ENCODE measurements at places on chromosomes 4 and X.
A peak's percentile ranks its signal among the peaks of the same experiment; 100 is the strongest.

DNA sequence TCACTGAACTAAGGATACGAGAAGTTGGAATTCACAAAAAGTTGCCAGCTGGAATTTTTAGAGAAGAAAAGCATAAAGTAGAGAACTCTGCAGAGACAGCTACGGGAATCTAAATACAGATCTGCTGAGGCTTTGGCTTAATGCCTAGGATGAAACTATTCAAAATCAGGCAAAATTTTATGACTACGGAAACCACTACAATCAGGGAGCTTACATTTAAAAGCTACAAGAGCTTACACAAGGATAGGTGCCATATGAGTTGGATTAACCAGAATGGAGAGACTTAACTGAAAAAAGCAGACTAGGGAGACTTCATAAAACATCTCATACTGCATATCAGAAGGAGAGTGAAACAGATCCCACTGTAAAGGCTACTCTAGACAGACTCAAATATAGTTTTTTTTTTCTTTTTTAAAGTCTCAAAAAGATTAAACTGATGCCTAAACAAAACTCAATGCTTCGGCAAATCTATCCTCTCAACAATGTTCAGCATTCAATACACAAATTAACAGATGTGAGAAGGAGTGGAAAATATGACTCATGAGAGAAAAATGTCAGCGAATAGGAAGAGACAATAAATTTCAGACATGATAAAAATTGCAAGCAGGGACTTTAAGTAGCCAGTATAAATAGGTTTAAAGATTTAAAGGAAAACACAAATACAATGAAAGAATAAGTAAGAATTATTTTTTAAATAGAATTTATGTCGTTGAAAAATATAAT is 586.1 kb downstream of the FSTL5 start:
- DNase-seq: no peak

DNA sequence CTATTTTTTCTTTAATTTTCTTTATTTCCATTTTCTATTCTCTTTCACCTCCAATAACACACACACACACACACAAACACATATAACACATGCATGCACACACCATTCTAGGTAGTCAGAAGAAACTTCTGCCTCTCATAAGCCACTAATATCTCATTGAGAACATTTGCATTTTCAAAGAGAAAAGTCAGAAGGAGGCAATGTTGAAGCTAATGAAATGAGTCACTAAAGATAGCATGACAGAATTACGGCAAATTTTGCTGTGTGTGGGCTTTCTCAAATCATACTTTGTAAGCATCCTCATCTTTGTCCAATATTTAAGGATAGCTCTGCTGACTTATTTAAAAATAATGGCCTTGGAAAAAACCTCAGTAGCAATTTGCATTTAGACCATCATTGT is 291.3 kb downstream of the GUCY2F start:
- DNase-seq: no peak

DNA sequence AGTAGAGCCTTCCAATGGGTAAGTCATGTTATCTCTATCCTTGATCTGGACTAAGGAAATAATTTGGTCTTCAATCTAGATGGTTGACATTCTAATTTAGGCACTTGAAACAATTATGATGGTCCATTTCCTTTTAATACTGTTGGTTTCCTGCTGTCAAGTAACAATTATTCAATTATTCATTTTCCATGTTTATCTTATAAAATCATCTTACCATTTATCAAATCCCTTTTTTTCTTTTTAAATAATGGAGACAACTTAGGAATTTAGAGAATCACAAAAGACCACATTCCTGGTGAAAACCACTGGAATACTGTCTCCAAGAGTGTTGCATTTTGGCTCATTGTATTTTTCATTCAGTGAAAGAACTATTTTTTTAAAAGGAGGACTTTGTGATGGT is 148.7 kb upstream of the CTSO start:
- no peak for DNase-seq

- peak; percentile 67 for DNase-seq
Measured at GRCh38 chrX:47523297-47523696, 37.7 kb upstream of the ARAF start.

GRCh38 chr4:139761461-139761860 is 95.8 kb downstream of the MGST2 start:
- DNase-seq: no peak

- no peak for DNase-seq
Measured at GRCh38 chr4:109390115-109390768, 43.4 kb upstream of the SEC24B start.

DNA sequence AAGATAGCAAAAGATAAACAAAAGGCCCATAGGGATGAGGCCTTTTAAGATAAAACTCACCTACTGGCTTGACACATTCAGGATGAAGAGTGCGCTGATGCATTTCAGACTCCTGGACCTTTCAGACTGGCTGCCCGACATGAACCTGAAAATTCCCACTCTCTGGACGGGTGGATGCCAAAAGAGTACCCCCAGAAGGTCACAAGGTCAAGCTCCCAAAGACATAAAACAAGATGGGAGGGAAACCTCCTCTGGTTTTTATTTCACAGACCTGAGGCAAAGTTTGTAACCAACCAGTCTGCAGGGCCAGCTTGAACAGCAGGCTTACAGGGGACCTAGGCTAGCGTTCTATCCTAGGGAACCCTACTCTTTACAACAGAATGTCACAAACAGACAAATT is 123.2 kb upstream of the GC start:
- DNase-seq: no peak

DNA sequence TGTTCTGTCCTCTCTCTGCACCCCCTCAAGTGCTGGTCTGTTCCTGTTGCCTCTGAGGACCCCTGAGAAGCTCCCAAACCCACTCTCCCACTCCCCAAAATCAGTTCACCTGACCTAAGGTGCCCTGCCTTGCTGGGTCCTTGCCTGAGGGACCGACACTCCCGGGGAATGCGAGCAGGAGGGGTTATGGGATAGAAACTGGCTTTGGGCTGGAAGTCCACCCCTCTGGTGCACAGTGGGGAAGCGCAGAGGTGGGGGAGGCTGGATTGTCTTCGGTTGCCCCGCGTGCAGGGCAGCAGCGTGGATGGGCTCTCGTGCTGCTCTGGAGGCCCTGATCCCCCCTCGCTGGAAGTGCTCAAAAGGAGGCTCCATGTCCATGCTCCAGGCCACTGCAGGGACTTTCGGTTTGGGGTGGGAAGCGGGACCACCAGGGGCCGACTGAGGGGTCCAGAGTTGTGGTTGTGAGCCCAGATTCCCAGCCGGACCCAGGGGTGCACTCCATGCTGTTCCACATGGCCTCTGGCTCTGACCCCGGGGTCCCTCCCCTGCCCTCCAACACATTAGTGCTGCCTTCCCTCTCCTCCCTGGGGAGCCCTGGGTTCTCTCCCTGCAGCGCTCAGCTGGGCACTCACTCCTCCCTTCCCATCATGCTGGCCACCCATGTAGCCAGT is 7.6 kb downstream of the SORCS2 start:
- DNase-seq: no peak

DNA sequence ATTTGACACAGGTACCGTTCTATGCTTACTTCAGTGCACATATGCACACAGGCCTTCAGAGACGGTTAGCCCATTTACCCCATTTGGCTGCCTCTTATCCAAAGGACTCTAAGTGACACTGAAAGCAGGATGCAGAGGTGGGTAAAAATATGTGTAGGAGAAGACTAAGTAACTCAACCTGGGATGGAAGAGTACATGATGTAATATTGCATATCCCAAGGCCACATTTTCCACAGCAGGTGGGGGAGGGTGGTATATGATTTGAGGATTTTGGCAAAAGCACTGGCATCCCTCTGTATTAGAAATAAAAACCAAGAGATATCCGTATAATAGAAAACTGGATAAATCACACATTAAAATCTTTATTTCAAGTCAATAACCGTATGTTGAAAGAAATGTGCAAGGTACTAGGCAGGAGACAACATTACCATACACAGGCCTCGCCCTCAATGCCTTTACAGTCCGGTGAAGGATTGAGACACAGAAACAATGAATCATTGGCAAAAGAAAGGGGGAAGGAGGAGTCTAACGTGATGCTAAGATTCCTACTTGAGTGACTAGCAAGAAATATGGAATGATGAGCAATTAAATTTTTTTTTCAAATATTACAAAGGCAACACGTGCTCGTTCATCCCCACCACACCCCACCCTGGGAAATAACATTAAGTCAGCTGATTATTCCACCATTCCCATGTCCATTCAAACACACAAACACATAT is 161.0 kb upstream of the RASGEF1B start:
- no peak for DNase-seq

- DNase-seq: no peak
Measured at GRCh38 chr4:41709844-41710481, 38.6 kb downstream of the PHOX2B start.

- no peak for DNase-seq
Measured at GRCh38 chr4:124806403-124806802, 93.9 kb upstream of the ANKRD50 start.

- peak; percentile 32 for DNase-seq
Measured at GRCh38 chr4:152534541-152535359, 1.1 kb downstream of the FBXW7 start.

- no peak for DNase-seq
Measured at GRCh38 chr4:113094802-113095201, 45.3 kb downstream of the ANK2 start.

GRCh38 chr4:139329665-139330200 is 27.5 kb upstream of the NDUFC1 start:
- DNase-seq: no peak

Measured in activated T-helper 1 cell treated with Interleukin-2 at 50 U/mL for 16 hours (primary cell).